ENCODE measurements at places on chromosomes 6 and 20.

DNA sequence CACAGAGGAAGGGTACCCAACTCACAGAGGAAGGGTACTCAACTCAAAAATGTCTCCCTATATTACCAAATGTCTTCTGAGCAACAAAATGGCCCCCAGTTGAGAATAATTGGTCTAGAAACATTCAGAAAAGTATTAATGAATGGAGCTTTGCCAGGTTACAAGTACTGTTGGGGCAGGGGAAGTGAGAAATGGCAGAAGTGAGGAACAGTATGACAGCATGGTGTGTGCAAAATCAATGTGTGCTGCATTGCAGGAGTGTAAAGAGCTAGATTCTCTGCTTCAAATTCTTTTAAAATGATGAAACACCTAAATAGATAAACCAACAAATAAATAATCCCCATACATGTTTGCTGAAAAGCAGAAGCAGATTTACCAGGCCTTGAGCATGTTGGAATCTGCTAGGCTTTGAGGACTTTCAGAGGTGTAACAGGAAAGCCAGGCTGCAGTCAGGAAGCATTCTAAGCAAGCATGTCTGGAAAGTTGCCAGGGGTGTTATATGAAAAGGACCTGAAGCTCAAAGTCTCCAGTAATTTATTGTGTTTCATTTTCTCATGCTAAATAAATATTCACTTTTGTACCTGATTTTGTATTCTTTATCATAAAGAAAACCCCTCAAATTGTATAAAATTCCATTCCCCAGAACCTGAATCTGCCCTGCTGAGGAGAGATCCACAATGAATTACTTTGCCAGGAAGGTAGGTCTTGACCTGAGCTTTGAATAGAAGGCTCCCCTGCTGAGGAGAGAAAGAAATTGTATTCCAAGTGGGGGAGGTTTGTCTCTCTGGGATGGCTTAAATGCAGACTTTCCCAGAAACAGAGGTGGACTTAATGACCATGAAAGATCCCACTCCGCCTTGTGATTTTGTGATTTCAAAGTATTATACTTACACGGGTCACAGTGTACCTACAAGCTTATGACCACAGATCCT, 265.0 kb upstream of the MARCKS start:
- no peak for DNase-seq

GRCh38 chr6:82085701-82086100, 161.8 kb downstream of the IBTK start:
- no peak for DNase-seq

- DNase-seq = no peak
Observed at GRCh38 chr20:3158968-3159431, 665 bp downstream of the FASTKD5 start.

DNA sequence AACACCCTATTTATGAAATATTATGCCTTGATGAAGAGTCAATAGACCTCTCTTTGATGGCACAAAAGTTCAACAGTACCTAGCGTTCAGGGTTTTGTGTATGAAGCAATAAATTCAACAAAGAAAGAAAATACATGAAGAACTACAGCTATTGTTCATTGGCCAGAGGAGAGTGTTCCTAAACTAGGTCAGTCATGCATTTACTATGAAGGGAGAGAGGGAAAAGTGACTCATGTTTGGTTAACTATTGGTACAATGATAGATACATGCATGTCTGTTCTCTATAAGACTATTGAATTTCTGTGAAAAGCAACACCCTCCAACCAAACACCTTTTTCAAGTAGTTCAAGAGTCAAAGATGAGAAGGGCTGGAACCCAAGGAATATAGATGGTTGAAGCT, 50.7 kb downstream of the CLIC5 start:
- DNase-seq = no peak

DNA sequence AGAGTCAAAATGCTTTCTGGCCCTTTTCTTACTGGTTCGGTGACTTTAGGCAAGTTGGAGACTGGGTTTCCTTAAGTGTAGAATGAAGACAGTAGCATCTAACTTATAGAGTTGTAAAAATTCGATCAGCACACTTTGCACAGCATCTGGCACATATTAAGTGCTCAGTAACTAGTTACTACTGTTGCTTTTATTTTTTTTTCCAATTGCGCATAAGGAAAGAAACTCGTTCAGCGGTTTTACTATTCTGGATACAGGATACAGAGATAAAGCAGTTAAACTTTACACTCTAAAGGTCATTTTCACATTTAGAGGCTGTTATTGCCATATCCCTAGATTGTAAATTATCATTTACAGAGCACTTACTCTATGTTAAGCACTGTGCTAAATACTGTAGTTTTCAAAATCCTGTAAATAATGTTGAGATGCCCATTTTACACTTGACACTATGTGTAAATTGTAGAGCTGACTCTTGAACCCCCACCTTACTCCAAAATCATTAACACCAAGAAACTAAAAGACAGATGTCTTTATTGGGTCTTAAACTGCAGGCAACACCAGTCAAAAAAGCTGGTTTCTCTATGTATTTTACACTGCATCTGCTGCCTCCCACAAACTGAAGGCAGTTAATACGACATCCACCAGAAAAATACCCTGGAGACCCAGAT, 886 bp downstream of the ROMO1 start:
- DNase-seq = no peak

DNA sequence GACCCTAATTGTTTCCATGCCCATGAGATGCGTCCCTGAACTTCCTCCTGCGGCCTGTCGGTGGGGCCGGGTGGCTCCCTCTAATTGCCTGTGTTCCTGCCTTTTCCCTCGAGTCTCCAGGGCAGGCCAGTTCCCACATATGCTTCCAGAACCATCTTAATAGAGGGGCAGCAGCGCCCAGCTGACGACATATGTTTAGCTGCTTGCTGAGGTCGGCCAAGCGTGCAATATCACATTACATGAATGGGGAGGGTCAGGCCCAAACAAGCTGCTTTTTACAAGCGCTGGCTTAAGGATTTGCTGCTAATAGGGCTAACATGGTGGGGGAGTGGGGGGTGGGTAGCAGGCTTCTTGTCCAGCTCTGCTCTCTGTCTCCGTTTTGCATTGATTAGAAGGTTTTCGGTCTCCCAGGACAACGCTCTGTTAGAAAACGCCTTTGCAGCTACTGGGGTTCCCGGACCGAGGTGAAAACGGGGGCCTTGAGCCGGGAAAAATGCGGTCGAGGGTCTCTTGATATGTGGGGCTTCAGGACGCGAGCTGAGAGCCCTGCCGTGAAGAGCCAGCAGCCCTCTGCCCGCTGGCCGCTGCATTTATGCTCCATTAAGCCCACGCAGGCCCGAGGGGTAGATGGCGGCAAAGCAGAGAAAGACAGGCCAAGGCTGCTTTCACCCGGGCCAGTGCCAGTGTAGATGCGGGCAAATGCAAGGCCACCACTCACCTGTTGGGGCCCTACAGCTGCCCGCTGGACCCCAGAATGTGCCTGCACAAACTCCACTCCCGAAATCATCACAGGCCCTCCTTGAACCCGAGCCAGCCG, 308.5 kb downstream of the BMP7 start:
- no peak for DNase-seq

All from activated T-cell treated with anti-CD3 and anti-CD28 coated beads, Interleukin-2, amount 50 U/mL, for 4 hours (primary cell).